Naive thymus-derived CD8-positive, alpha-beta T cell (primary cell): ENCODE measurements at places on chromosomes 13 and 19.

GRCh38 chr19:1156305-1156801 is 17.7 kb downstream of the SBNO2 start:
- no peak for DNase-seq

DNA sequence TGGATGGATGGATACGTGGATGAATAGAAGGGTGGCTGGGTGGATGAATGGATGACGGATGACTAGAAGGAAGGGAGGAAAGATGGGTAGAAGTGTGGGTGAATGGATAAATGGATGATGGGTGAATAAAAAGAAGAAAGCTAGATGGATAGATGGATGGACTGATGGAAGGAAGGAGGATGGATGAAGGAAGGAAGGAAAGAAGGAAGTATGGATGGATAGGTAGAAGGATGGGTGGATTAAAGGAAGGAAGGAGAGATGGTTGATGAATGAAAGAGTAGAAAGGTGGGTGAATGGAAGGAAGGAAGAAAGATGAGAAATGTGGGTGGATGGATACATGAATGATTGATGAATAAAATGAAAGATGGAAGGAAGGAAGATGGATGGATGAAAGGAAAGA is 14.5 kb downstream of the ARHGEF18 start:
- no peak for DNase-seq

GRCh38 chr13:95833719-95834118 is 156.8 kb downstream of the DNAJC3 start:
- DNase-seq, result no peak

- DNase-seq, result no peak
Measured at GRCh38 chr19:28257396-28257795, 955.6 kb downstream of the UQCRFS1 start.

- DNase-seq, result no peak
Measured at GRCh38 chr19:43644181-43644580, 4.5 kb upstream of the CADM4 start.

- DNase-seq, result peak; percentile 50
Measured at GRCh38 chr19:15292847-15293582, 39.3 kb downstream of the BRD4 start.

DNA sequence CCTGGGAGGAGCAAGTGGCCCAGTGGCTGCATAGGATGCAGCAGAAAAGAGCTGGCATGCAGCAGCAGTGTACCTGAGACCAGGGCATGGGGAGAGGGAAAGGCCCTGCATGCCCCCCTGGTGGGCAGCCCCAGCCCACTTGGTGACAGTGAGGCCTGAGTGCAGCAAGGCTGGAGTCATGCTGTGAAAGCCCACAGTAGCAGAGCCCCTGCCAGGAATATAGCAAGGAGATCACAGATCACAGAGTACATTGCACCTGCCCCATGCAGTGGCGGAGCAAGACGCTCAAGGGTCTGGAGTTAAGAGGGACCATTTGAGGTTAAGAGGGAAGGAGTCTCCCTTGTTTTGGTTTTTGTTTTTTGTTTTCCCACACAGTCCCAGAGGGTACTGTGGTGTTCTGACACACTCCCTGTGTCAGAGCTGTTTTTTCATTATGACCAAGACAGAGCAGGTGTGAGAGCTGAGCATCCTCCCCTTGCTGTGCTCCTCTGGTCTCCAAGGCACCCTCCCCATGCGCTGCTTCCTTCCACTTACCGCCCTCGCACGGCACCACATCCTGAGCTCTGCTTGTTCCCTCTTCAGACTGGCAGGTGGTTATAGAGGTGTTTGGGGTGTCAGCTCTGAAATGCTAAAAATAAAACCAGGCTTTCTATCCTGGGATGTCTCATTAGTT is 85.0 kb upstream of the UBL3 start:
- DNase-seq, result peak; percentile 58

DNA sequence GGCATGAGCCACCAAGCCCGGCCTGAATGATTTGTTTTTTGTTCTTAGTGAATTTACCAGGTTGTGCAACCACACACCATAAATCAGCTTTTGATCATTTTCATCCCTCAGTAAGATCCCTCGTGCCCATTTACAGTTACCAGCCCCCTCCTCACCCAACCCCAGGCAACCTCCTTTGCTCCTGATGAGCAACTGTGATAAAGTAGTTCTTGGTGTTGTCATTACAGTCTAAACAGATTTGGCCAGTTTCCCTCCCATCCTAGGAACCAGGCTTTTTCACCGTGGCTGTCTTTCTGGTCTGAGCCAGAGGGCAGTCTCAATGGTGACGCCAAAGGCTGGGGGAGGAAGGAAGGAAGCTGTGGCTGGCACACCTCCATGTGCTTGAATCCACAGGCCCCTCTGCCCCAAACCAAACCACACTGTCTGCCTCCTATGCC is 61.2 kb upstream of the WDFY2 start:
- DNase-seq, result no peak

- no peak for DNase-seq
Measured at GRCh38 chr13:33217256-33217655, 68.3 kb downstream of the STARD13 start.

DNA sequence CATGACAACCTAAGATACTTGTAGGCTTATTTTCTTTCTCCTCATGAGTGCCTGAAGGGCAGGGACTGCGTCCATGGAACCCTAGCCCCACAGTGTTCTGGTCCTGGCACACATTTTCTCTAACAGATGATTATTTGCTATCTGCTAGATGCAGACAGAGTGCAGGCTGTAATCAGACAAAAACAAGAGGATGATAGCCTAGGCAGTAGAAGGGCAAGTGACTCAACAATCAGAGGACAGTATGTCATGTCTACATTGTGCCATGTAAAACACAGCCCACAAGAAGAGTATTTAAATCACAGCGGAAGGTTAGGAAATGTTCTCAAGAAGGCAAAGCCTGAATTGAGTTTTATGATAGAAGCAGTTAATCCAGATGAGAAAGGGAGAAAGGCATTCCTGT is 29.3 kb downstream of the MIPEP start:
- no peak for DNase-seq

DNA sequence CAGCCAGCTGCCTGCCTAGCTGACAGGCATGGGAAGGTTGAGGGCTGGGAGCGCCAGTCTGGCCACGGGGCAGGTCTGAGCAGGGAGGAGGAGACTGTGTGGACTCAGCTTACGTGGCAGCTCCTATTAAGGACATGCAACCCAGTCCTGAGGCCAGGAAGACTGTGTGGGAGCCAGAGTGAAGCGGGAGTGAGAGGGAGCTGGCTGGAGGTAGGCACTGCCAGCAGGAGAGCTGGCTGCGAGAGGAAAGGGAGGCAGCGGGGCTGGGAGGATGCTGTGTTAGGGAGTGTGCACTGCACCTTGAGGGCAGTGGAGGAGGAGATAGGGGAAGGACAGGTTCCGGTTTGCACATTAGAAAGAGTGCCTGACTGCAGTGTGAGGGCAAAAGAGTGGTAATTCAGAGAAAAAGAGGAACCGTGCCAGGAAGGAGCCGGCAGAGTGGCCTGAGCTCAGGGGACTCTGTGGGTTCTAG is 99.2 kb downstream of the SLC7A1 start:
- no peak for DNase-seq

- no peak for DNase-seq
Measured at GRCh38 chr13:21898459-21898858, 227.6 kb downstream of the FGF9 start.

- DNase-seq, result peak; percentile 96
Measured at GRCh38 chr19:49680421-49681351, 3.6 kb downstream of the PRMT1 start.

DNA sequence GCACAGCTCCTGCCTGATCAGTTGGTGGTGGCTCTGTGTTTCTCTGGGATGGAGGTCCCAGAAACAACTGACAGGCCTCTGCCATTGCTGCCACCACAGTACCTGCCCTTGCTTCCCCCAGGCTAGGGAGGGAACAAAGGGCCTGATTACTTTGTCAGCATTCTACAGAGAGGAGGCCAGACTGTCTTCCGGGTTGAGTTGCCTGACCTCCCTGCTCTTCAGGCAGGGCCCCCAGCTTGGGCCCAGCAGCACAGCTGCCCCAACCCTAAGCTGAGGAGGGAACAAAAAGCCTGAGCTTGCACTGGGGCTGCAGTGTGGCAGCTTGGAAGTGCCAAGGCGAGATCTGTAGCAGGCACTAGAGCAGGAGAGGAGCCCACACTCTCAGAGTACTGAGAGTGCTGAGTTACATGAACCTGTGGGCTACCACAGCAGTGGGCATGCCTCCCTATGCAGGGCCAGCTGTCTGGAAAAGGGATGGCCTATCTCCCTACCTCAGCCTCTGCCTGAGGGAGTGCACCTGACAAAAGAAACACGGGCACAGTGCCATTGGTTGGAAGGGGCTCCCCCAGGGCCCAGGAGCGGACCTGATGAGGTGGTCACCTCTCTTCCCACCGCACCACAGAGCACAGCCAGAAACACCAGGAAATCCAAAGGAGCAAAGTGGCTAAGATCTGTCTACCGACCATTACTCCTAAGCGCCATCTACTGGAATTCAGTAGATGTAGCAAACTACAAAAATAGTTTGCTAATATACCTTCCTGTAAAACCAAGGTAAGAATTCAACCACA is 24.4 kb downstream of the SLC25A15 start:
- no peak for DNase-seq

DNA sequence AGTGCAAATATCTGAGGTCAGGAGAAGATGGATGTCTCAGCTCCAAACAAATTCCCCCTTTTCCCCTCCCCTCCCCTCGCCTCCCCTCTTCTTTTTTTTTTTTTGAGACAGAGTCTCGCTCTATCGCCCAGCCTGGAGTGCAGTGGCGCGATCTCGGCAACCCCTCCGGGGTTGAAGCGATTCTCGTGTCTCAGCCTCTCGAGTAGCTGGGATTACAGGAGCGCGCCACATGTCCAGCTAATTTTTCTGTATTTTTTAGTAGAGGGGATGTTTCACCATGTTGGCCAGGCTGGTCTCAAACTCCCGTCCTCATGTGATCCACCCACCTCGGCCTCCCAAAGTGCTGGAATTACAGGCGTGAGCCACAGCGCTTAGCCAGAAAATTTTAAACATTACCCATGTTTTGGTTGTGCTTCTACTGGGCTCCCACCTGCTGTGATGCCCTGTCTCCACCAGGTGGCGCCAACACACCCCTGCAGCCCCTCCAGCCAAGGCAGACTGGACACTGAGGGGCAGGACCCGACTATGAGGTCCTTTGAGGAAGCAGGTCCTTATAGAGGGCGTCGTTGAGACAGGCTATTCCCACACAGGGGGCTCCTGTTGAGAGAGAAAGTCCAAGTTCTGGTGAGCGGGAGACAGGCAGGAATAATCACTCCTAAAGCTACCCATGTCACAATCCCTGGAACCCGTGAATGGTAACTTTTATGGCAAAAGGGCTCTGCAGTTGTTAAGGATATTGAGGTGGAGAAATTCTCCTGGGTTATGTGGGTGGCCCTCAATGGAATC is 6.3 kb downstream of the ERICH4 start:
- DNase-seq, result peak; percentile 71

- DNase-seq, result no peak
Measured at GRCh38 chr19:49854378-49855263, 3.7 kb downstream of the PTOV1 start.

DNA sequence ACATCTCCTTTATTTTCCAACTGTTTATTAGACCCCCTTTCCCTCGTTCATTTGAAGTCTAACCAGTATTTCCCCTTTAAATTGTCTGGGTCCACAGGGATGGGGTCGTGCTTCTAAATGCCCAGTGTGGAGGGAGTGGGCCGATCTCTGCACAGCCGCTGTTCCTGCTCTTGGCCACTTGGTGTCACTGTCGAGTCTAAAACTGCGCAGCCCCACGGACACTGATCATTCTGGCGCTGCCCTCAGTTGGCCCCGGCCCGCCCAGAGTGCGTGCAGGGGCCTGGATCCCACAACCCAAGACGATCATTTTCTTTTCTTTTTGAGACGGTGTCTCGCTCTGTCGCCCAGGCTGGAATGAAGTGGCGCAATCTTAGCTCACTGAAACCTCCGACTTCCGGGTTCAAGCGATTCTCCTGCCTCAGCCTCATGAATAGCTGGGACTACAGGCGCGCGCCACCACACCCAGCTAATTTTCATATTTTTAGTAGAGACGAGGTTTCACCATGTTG is 12.0 kb downstream of the WDR88 start:
- peak; percentile 77 for DNase-seq

GRCh38 chr13:73168953-73169401 is 110.2 kb downstream of the KLF5 start:
- DNase-seq, result no peak

DNA sequence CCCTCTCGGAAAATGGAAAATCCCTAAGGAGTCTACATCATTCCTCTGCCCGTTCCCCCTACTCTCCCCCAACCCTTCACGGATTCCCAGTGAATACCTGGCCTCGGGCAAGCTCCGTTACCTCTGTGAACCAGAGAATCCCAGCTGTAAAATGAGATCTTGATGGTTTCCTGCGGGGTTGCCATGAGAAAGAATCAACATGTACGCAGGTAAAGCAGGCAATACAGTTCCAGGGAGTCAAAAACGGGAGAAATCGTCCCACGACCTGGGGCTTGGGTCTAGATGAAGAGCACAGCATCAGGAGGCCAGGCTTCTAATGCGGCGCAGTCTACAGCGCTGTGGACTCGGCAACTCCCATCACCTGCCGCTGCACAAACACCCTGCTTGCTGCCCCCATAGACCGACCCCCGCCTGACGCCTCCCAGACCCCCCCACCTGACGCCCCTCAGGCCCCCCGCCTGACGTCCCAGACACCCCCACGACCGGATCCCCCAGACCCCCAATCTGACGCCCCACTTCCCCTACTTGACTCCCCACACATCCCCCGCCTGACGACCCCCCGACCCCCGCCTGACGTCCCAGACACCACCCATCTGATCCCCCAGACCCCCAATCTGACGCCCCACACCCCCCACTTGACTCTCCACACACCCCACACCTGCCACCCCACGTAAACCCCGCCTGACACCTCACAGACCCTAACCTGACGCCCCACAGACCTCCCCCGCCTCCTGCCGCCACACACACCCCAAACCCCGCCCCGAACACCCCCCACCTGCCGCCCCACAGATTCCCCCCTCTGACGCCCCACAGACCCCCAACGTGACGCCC is 680 bp downstream of the LIG4 start:
- no peak for DNase-seq

DNA sequence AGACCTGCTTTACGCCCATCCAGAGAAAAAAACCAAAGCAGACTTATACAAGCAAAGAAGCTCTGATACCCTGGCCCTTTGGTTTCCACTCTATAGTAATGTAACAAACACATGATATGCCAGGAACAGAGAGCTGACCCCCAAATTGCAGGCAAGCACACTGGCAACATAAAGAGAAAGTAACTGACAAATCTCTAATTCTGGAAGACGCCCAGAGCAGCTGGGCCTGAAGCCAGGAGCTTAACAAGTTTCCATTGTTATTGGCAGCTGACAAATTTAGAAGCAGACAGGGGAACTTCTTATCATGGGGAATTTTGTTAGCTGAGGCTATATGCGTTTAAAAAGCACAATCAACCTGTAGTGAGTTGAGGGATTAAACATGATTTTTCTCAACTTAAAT is 158.0 kb downstream of the DLEU7 start:
- DNase-seq, result no peak

GRCh38 chr19:47697863-47698609 is 15.2 kb upstream of the EHD2 start:
- DNase-seq, result no peak

- no peak for DNase-seq
Measured at GRCh38 chr19:10228920-10229319, 2.2 kb downstream of the S1PR2 start.

GRCh38 chr13:65555962-65556361 is 1674.2 kb downstream of the PCDH9 start:
- DNase-seq, result no peak
